ENCODE measurements at places on chromosomes 5 and 9.

GRCh38 chr9:34254141-34254913 lies 74.7 kb downstream of the KIF24 start:
- DNase-seq, result peak; percentile 35

DNA sequence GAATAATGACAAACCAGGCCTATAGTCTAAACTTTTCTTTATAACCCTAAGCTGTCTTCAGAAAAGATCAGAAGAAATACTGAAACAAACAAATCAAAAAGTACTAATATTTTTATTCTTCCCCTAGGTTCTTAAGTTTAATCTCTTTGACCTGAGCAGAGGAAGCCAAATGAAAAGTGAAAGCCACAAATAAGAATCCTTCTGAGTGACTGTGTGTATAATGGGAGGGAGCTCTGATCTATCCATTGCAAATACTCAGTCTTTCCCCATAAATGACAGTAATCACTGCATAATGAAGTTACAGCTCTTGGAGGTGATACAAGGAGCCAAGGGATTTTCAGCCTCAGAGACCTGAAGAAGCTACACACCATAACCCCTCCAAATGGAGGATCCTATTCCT lies 126.9 kb upstream of the ATP10B start:
- no peak for DNase-seq

- DNase-seq, result peak; percentile 14
Observed at GRCh38 chr5:176883700-176884570, 15.2 kb downstream of the HK3 start.

DNA sequence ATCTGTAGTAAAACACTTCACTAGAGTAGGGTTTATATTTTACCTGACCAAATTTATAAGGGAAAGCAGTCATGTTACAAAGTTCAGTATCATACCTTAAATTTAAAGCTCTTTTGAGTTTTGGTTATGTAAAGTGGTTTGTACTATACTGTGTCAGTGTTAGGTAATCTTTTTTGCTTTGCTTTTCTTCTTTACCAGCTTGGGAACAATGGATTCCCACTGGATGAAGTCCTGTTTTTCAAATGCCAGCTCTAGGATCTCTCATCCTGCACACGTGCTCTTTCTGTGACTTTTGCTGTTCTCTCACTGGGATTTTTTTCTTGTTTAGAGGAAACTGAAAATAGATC lies 15.9 kb downstream of the CYSTM1 start:
- no peak for DNase-seq

DNA sequence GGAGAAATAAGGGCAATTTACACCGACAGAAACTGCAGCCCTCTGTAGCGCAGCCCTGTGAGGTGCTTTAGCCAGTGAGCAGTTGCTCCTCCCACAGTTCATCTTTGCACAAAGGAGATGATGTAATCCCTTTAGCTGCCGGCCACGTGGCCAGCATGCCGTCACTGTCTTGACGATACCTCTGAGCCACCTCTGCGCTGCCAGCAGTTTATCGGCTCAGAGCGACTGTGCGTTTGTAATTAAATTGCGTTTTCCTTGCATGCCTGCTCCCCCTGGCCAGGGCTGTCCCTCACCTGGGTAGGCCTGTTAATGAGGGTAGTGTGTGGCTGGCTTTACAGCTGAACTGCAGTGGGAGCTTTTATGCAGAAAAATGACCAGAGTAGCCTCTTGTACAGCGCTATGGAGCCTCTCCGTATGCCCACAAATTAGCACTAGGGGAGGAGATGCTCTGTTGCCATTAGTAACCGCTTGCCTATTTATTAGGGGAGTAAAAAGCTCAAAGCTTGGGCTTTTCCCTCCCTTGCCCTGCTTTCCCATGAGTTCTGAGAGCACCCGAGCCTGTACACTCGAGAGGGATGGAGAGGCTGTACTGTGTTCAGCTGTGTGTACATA lies 107.0 kb downstream of the TRIO start:
- DNase-seq, result peak; percentile 76

- no peak for DNase-seq
Observed at GRCh38 chr5:9094582-9094981, 451.3 kb downstream of the SEMA5A start.

- no peak for DNase-seq
Observed at GRCh38 chr5:14930486-14930885, 58.9 kb upstream of the ANKH start.

DNA sequence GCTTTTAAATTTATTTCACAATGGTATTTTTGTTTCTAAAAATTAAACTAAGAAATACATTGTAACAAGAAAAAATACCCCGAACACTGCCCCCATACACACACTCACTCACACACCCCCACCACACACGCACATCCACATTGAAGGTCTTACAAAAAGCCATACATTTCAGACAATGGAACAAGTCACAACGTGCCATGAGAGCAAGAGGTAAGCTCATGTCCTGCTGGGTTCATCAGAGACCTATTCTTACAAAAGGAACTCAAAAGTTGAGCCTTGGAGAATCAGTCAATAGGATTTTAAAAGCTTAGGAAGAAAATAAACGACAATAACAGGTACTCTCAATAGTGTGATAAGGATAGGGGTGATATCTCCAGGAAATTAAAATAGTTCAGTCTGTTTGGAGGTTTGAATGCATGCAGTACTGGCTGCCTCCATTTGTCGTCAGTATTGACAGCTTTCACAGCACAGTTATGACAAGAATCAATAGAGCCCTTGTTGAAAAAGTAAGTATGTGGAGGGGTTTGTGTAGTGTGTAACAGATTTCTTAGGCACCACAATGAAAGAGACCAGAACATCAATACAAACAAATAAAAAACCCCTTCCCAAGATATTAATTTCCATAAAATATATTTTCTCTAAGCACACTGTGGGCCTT lies 1826.2 kb upstream of the CDH6 start:
- no peak for DNase-seq

GRCh38 chr5:35672995-35673394 lies 55.3 kb downstream of the SPEF2 start:
- DNase-seq, result no peak

DNA sequence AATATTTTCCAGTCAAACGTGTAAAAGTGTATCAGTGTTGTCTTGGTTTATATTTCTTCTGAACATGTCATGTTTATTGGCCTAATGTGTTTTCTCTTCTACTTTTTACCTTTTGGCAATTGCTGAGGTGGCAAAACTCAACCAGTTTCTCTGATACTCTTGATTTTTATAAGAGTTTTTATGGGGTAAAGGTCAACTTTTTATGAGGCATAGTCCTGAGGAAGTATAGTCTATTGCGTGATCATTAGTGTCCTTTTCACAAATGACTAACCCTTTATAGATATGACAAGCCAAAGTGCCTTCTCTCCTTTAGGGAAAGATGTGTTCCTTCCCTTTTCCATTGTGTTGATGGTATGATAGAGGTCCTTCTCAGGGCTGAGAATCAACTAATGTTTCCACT lies 32.9 kb downstream of the OCLN start:
- DNase-seq, result no peak
